ENCODE measurements at places on chromosomes 16 and 17.
A peak's percentile ranks its signal among the peaks of the same experiment; 100 is the strongest.

GRCh38 chr16:28931801-28932225, at the start of gene CD19:
Gene CD19 (plus strand): TSS chr16:28931971. CDS start chr16:28932001, 30 bp downstream.
- no peak for DNase-seq

GRCh38 chr17:78763561-78763960, 18.5 kb downstream of the CYTH1 start:
- DNase-seq: no peak

GRCh38 chr17:2172077-2172851, 117.4 kb downstream of the HIC1 start:
- no peak for DNase-seq

- no peak for DNase-seq
These were observed 4.0 kb upstream of the CDK5R1 start for GRCh38 chr17:32482568-32483320.

GRCh38 chr17:77863814-77864161, 94.7 kb upstream of the TNRC6C start:
- no peak for DNase-seq

DNA sequence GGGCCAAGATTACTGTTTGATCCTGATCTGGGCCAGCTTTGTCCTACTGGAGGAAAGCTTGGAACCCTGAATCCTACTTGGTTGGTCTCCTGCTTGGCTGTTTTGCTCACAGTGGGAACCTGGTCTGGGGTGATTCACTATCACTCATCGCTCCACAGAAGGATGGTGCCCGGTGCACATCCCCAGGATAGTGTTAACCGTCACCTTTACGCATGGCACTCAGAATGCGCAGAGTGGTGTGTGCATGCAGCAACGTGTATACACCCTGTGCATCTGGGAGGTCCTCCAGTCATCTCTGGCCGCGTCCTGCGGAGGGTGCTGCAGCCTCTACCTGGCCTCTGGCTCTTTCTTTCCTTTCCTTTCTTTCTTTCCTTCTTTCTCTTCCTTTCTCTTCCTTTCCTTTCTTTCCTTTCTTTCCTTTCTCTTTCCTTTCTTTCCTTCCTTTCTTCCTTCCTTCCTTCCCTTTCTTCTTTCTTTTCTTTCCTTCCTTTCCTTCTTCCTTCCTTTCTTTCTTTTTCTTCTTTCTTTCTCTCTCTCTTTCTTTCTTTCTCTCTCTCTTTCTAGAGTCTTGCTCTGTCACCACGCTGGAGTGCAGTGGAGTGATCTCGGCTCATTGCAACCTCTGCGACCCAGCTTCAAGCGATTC, 13.1 kb downstream of the SOCS3 start:
- DNase-seq: no peak

- DNase-seq: peak; percentile 92
These were observed 5.2 kb downstream of the ARSG start for GRCh38 chr17:68296217-68297191.

GRCh38 chr16:52538511-52538910, 8.4 kb downstream of the TOX3 start:
- DNase-seq: no peak

- DNase-seq: no peak
These were observed 17.9 kb upstream of the BEAN1 start for GRCh38 chr16:66409156-66409555.

DNA sequence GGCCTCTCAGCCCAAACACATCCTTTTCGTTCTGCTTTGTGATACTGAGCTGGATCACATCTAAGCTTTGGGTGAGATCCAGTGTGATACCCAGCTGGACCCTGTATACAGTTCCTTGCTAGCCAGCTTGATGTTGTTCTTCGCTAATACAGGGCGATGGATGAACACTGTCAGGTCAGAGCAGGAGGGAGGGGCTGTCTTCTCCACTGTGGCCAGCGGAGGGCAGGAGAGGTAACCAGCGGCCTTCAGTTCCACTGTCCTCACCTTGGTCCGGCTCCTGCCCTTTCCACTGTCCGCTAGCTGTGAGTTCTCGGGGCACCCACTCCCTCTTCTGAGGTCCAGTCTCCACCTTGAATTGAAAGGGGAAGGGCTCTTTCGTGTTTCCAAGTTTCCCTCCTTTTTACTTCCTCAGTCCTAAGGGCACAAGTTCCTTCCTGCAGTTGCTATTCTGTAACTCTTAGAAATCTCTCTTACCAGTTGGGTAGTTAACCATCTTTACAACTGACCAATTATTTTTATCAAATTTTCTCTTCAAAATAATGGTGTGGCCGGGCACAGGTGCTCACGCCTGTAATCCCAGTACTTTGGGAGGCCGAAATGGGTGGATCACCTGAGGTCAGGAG, 3.0 kb upstream of the ZNF213 start:
- peak; percentile 73 for DNase-seq

GRCh38 chr17:2468270-2468669, 43.4 kb downstream of the METTL16 start:
- no peak for DNase-seq

DNA sequence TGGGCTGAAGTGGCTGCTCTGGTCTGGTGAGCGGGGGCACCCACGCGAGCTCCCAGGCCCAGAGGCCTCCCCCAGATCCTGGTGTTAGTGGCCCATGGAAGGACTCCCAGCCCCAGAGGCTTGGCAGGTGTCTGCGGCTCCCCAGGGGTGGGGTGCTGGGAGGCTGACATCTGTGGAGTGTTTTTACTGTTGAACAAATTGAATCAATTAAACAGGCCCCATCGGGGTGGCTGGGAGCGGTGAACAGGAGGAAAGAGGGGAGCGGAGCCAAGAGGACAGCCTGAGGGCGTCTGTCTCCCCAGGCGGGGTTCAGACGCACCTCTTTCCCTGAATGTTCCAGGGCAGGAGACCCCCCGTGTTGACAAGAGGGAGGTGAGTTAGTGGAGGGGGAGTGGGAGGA, 29.9 kb downstream of the ACTG1 start:
- no peak for DNase-seq

GRCh38 chr17:20059728-20060188, 50.6 kb downstream of the SPECC1 start:
- DNase-seq: no peak

DNA sequence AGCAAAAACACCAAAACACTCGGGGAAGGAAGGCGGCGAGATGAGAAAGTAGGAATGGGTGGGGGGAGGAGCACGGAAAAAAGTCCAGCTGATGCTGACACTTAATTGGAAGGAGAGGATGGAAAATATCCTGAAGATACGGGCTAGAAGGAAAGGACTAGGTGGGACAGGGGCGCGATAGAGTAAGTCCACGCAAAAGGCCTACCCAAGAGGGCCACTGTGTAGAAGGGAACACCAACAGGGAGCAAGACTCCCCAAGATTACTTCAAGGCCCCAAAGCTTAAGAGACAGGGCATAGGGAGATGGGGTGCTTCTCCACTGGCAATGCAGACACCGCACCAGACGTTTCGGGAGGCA, 736 bp downstream of the APPBP2 start:
- DNase-seq: no peak

GRCh38 chr16:88713568-88714419, 7.5 kb downstream of the CTU2 start:
- DNase-seq: no peak

- peak; percentile 51 for DNase-seq
These were observed 7.3 kb upstream of the TRPV2 start for GRCh38 chr17:16407911-16408588.

GRCh38 chr17:42700586-42701289, 18.4 kb downstream of the CNTNAP1 start:
- DNase-seq: no peak

- no peak for DNase-seq
These were observed 251.8 kb downstream of the IRF8 start for GRCh38 chr16:86150641-86151238.

DNA sequence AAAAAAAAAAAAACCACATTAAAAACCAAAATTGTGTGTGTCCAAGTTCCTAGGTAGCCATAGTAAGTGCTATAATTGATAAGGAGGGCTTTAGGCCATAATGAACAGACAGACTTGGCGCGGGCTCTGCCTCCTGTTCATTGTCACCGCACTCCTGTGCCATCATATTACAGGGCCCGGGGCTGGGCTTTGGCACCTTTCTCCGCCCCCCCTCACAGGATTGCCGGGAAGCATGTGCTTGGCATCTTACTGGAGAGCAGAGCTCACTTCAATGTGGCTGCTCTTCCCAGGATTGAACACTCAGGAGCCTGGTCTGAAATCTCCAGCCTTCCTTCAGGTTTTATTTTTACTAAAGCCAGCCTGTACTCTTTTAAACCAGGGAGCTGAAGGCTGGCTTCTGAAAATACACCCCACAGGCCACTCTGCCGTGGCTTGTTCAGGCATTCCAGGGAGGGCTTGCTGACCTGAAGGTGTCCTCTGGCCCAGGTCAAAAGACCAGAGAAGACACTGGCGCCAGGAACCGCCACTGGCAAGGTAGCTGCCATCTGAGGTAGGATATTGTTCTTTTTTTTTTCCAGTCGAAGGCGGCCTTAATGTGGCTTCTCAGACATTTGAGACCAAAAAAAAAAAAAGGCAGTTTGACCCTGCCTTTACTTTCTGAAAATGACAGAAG, 39.3 kb downstream of the DHRS7B start:
- no peak for DNase-seq

GRCh38 chr16:2473999-2474876, 689 bp upstream of the TBC1D24 start:
- peak; percentile 62 for DNase-seq

- DNase-seq: no peak
These were observed 18.0 kb downstream of the ALOX12B start for GRCh38 chr17:8069587-8069860.

GRCh38 chr16:31347445-31347844, 7.5 kb upstream of the ITGAX start:
- no peak for DNase-seq

- DNase-seq: peak; percentile 95
These were observed 3.3 kb upstream of the NHERF2 start for GRCh38 chr16:2023092-2024031.

DNA sequence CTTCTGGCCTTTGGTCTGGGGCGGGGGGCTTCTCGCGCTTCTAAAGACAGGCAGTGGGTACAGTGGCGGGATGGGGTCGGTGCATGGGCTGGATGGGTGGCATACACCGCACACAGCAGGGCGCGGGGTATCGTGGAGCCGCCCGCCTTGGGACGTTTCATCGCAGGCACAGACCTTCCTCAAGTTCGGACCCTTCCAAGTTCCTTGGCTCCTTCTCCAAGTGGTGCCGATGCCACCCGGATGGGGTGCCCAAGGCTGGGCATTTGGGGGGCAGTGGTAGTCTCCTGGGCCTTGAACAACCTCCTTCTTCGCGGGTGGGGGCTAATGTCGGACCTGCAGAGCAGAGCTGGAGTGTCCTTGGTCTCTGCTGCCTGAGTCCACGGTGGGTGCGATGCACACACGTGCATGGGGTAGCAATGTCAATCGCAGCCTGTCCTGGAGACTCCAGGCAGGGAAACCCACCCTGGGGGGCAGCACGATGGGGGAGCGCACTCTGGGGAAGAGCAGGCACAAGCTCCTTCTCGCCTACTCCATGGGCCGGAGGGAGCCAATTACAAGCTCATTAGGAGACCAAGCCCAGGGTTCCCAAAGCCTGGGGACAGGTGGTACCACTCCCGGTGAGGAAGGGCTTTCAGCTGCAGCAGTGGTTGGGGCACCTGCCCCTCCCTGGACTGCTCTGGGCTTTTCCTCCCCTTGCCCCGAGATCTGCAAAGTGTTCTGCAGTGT, 686 bp upstream of the MTSS2 start:
- DNase-seq: no peak

DNA sequence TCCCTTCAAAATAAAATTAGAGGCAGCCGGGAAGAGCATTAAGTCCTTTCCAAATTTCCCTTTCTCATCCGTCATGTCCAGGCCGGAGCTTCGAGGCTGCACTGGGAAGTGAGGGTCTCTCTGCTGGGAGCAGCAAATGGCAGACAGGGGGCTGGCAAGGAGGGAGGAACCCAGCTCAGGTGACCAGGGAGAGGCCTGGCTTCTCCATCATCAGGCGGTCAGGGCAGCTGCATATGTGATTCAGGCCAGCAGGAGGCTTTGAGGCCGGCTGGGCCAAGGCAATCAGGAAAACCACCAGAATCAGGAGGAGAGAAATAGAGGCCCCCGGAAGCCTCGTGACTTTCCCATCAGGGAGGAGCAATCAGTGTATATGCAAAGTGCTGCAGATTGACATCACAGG, 85.0 kb upstream of the RPL38 start:
- no peak for DNase-seq

DNA sequence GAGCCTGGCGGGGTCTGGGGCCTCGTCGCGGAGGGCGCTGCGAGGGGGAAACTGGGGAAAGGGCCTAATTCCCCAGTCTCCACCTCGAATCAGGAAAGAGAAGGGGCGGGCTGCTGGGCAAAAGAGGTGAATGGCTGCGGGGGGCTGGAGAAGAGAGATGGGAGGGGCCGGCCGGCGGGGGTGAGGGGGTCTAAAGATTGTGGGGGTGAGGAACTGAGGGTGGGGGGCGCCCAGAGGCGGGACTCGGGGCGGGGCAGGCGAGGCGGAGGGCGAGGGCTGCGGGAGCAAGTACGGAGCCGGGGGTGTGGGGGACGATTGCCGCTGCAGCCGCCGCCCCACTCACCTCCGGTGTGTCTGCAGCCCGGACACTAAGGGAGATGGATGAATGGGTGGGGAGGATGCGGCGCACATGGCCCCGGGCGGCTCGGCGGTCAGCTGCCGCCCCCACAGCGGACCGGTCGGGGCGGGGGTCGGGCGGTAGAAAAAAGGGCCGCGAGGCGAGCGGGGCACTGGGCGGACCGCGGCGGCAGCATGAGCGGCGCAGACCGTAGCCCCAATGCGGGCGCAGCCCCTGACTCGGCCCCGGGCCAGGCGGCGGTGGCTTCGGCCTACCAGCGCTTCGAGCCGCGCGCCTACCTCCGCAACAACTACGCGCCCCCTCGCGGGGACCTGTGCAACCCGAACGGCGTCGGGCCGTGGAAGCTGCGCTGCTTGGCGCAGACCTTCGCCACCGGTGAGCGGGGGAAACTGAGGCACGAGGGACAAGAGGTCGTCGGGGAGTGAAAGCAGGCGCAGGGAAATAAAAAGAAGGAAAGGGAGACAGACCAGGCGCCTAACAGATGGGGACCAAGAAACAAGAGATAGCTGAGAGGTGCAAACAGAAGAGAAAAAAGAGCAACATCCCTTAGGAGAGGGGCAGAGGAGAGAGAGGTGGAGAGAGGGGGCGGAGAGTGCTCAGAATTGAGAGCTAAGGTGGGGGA, at the start of gene PNMT:
TSS of gene PNMT (plus strand) at position 509 of the 980 bp plus-strand sequence. CDS start at position 532, 23 bp downstream.
- peak; percentile 82 for DNase-seq

DNA sequence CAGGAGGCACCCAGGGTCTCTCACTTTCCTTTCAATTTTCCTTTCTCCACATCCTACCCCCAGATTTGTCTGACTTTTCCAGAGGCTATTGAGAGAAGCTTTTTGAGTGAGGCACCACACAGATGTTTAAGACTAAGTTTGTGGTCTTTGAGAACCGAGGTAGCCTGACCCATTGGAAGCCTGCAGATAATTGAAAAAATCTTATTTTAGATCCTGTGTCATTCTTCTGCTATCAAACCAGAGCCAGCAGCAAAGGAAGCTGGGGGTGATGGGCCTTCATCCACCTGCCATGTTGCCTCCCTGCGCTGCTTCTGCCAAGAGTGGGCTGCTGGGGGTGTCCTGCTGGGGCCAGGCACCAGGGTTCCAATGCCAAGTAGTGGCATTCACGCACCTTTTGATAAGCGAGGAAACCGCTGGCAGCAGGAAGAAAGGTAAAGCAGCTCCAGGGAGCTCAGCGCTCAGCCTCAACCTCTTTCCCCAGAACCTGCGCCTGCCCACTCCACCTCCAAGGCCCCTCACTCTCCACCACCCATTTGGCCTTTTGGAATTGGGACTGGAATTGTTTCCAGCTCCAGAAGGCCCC, 55.6 kb downstream of the MPRIP start:
- no peak for DNase-seq

- peak; percentile 77 for DNase-seq
These were observed 8.6 kb upstream of the MC1R start for GRCh38 chr16:89909777-89910716.

- DNase-seq: peak; percentile 63
These were observed 12.8 kb downstream of the ATPAF2 start for GRCh38 chr17:18025945-18026776.

- peak; percentile 81 for DNase-seq
These were observed 8.0 kb upstream of the SLC35B1 start for GRCh38 chr17:49715717-49716279.

Measured in activated CD8-positive, alpha-beta T cell treated with anti-CD3 and anti-CD28 coated beads for 36 hours (primary cell).